Adipocyte (in vitro differentiated cells): ENCODE measurements at places on chromosomes 6 and 20.

DNA sequence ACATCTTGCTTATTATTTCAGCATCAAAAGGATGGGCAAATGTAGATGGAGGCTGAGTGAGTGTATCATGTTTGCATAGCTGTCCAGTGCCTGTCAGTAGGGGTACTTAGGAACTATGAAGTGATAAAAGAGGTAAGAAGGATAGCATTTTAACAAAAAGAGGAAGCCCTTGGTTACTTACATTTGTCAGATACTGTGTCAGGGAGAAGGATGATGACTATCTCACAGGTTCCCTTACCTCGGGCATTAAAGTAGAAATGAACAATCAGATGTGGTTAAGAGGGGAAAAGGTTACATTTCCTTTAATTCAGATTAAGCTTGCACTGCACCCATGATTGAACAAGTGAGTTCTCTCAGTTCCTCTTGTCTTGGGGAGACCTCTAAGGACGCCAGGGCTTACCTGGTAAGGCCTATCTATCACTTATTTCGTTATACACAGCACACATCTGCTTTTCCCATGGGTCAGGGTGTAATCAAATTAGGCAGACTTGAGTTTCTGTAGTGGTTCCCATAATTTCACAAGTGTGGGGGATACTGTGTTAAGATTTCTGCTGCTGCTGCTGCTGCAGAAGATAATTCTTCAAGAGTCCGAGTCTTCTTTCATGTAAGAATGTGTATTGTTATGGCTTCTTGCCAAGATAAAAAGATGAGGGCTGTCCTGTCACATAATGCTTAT, 4.5 kb downstream of the FOXO3 start:
- no peak for DNase-seq

- peak; percentile 7 for DNase-seq
These were observed 13.7 kb downstream of the KCNS1 start for GRCh38 chr20:45087097-45087790.

GRCh38 chr20:51946586-51946985, 144.3 kb upstream of the SALL4 start:
- DNase-seq, result peak; percentile 39

DNA sequence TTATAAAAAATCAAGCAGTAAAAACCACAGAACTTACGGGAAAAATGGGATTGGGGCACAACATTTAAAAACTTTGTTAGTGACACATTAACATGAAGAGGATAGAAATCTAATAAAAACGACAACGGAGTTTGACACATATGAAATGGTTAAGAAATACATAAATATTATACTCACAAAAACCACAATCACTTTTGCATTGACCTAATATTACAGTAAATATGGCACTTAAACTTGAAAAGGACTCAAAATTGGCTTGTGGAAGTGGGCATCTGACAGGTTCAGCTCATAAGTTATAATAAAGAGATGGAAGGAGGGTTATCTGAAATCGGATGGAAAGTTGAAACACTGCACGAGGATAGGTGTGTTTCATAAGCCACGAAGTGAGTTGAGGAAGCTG, 523.7 kb downstream of the TFAP2B start:
- no peak for DNase-seq

- DNase-seq, result no peak
These were observed 3.6 kb downstream of the MYCT1 start for GRCh38 chr6:152701081-152701862.

- peak; percentile 20 for DNase-seq
These were observed 2.5 kb upstream of the CASS4 start for GRCh38 chr20:56409521-56409920.

DNA sequence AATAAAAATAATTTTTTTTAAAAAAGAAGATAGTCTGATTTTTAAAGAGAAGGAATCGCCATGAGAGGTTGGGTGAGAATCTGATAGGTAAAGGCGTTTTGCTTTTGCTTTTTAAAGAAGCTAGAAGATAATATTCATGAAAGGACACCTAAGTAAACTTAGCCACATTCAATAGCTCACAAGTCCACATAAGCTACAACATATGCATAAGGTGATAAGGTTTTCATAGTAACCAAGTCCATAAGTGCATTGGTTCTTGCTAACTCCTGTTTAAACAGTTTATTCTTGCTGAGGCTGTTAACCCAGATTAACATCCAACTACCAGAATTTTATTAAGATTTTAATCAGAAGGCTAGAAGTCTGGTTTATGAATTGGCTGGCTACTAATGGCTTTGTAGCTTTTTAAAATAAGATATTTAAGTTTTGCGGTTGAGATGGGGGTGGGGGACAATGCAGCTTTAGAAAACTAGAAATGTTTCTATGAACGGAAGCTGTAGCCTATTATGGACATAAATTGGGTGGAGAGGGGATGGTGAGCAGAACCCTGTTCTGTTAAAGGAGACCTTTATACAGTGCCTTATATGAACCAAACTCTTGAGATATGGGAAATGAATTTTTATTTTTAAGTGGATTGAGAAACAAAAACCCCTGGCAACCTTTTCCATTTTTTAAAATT, 235.1 kb downstream of the ZFAND3 start:
- no peak for DNase-seq

DNA sequence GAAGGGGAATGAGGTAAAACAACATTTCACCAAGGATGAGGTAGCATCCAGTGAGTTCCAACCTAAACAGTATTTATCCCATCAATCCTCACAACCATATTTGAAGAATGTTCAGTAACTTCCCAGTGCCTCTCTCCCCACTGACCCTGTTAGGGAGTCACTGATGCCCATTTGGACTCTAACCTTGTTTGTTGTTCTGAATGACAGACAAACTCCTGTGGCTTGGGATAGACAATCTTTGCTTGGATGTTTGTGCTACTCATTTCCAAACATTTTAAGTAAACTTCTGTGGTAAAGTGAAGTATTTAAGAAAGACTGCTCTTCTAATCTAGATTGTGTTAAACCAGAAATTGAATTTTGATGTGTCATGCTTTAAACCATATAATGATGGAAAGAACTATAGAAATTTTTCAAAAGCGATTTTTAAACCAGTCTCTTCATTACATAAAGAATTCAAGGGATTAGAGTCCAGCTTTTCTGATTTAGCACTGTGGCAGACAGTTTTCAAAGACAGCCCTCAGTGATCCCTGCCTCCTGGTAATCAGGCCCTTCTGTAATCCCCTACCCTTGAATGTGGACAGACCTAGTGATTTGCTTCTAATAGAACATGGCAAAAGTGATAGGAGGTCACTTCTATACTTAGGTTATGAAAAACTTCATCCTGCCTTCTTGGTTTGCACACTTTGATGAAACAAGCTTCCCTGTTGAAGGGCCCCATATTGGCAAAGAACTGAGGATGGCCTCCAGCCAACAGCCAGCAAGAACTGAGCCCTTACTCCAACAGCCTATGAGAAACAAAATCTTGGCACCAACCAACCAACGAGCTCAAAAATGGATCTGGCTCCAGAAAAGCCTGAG, 191.6 kb downstream of the DST start:
- peak; percentile 61 for DNase-seq

GRCh38 chr20:5001174-5002076, at the start of gene SLC23A2:
SLC23A2 (minus strand) TSS chr20:5001510; CDS start chr20:4932562, 68,948 bp downstream.
- peak; percentile 68 for DNase-seq

DNA sequence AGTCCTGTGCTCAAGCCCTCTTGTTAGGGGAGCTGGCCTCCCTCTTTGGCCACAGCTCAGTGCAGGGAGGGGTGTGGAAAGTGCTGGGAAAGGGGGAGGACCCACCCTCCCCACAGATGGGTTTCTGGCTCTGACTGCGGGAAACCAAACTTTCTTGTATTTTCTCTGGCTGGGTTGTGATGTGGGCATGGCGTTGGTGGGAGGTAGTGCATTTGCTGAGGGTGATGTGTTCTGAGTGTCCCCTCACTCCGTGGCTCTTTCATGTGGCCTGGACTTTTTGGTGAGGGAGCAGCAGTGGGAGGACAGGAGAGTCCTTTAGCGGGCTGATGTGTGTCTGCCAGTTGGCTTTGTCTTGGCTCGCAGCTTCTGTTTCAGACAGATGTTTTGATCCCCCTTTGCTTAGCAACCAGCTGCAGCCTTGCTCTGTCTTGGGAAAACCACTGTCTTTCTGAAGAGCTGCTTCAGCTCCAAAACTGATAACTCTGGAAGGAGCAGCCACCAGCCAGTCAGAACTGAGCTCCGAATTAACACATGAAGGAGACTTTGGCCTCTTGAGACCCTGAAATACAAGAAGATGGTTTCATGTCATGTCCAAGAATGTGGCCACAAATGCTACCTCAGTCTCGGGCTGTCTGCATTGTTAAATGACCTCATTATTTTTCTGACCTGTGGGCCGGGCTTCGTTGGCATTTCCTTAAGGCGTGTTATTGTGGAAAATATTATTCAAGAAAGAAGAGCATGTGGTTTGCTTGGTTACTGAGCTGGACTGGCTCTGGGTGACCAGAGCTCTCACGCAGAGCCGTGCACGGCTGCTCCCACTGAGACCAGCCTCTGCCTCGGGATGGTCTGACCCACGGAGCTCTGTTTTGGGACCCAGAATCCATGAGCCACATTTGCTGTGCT, 21.5 kb downstream of the SYNJ2 start:
- peak; percentile 93 for DNase-seq

- no peak for DNase-seq
These were observed 10.4 kb downstream of the SRC start for GRCh38 chr20:37356387-37356786.

GRCh38 chr6:99604166-99605073, 2.2 kb upstream of the PRDM13 start:
- no peak for DNase-seq

DNA sequence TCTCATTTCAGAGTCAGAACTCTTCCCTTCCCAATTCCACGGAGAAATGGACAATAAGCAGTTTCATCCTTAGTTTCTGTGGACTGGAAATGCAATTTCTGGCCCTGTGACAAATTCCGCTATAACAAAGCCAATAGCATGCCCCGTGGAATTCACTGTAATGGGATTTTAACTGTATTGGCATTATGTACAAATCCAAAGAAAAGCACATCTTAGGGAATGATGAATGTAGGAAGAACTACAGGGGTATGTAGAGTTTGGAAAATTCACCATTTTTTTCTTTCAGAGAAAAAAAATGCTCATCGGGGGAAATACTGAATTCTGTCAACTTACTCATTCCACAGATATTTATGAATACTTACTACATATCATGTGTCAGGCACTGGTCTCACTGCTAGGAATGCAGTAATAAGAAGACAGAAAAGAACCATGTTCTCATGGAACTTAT, 43.5 kb downstream of the KIF6 start:
- peak; percentile 59 for DNase-seq

DNA sequence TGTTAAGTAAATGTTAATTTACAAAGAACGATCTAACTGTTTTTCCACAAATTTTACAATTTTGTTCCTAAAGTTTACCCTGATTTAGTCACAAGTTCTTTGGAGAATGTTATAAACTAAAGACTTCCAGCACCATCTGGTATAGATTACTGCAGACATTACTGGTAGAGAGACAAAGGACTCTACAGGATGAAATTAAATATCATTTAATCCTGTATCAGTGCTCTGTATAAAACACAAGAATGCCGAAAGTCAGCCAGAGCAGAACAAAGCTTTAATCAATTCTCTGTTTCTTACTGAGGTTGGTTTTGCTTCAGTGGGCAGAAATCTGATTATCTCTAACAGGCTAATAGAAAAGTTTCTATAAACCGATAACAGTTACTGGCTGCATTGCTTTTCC, 763.6 kb downstream of the TENT5A start:
- peak; percentile 44 for DNase-seq

- no peak for DNase-seq
These were observed 54.8 kb downstream of the TNFAIP3 start for GRCh38 chr6:137921823-137922222.

DNA sequence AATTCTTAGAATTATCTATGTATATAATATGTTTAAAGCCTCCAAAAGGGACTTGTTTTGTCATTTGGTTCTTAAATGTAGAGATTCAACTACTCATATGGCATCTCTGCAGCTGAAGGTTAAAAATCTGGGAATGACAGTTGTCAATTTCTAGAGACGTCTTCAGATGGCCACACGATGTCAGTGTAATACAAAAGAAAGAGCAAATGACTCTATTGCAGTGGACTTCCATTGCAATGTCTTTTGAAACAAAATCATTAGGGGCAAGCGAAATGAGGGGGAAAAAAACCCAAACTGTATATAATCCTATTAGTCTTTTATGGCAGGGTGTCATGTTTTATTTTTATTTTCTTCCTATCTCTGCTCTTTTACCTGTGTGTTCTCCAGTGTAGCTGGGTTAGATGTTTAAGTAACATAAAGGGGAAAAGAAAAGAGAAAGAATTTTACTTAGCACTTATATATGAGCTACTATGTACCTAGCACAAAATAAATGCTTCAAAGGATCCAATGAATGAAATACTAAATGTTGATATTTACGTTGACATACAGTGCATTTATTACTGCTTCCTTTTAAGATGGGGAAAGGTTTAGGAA, 26.2 kb downstream of the CCN2 start:
- DNase-seq, result peak; percentile 86

DNA sequence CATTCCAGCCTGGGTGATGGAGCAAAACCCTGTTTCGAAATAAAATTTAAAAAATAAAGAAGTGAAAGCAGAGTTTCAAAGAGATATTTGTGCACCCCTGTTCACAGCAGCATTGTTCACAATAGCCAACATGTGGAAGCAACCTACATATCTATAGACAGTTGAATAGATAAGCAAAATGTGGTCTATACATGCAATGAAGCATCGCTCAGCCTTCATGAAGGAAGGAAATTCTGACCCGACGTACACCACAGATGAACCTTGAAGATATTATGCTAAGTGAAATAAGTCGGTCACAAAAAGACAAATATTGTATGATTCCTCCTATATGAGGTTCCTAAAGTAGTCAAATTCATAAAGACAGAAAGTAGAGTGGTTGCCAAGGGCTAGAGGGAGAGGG, 6.5 kb upstream of the NCOA6 start:
- DNase-seq, result no peak

DNA sequence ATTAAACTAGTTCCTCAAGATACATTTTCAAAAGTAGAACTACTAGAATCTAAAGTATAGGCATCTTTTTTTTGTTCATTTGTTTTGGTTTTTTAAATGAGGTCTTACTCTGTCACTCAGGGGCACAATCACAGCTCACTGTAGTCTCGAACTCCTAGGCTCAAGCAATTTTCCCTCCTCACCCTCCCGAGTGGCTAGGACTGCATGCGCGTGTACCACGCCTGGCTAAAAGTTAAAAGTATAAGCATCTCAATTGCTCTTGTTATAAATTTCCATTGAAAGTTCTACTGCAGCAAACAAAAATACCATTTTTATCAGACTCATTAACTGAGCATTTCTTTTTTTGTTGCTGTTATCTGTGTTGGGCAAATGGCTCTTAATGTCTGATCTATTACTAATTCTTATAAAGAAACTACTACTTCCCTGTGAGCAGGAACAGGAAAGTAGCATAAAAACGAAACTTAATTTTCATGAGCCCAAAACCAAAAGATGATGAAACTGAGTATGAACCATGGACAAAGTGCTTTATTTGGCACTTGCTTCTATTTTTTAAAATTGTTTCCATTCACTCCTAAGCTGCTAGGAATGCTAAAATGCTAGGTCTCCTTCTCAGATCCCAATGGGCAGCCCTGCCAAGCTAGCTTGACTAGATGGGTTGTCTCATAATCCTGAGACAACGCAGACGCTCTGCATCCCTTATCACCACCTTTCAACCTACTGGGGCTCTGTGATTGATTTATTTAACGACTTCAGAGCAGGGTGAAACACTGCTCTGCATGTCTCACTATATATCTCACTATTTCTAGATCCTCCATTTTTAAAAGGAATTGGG, 36.9 kb downstream of the TRPC4AP start:
- DNase-seq, result peak; percentile 84
